RPMI7951 (cell line): ENCODE measurements at places on chromosomes 16 and 17. TPM values are rescaled to one million over a fixed set of nuclear protein-coding genes. Genes with fewer than 3 reads are reported as not detected.
A peak's percentile ranks its signal among the peaks of the same experiment; 100 is the strongest.

DNA sequence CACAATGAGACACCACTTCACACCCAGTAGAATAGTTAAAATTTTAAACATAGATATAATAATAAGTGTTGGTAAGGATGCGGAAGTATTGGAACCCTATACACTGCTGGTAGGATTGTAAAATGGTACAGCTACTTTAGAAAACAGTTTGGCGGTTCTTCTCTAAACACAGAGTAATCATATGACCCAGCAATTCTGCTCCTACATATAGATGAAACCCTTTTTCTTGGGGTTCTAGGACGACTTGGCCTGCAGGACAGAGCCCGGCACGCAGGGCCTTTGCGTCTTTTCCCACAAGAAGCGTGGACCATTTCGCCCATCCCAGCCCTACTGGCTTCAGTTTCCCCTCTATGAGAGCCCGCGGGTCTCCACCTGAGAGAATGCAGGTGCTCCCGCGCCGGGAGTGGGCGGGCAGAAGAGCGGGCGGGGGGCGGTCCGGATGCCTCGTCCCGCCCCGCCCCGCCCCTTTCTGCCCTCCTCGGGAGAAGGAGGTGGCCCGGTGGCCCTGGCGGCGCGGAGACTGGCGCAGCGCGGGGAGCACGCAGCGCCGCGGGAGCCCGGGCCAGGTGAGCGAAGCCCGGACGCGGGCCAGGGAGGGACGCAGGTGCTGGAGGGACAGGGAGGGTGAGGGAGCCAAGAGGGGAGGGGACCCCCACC is at the start of gene SDR42E2:
Gene SDR42E2, plus strand, starts transcription at position 508 of the 657 bp plus-strand sequence. CDS start 3,077 bp downstream, outside the sequence.
- DNase-seq = no peak

Gene CD300LF
- not detected in 2 replicates for total RNA-seq

Gene ZNF286A
- 23.0 and 26.2 TPM in 2 replicates for total RNA-seq

GRCh38 chr16:52114379-52114778 is 432.6 kb downstream of the TOX3 start:
- peak; percentile 8 for DNase-seq

- DNase-seq = no peak
These were observed 6.2 kb downstream of the FUS start for GRCh38 chr16:31186176-31186575.

DNA sequence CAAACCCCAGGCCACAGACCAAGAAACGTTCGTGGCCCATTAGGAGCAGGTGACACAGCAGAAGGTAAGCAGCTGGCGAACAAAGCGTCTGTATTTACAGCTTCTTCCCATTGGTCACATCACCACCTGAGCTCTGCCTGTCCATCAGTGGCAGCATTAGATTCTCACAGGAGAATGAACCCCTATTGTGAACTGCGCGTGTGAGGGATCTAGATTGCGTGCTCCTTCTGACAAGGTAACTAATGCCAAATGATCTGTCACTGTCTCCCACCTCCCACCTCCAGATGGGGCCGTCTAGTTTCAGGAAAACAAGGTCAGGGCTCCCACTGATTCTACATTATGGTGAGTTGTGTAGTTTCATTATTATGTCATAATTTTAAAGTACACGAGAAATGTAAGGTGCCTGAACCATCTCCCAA is 186.3 kb downstream of the CPPED1 start:
- DNase-seq = no peak

- no peak for DNase-seq
These were observed 5.3 kb downstream of the RBBP6 start for GRCh38 chr16:24544640-24545039.

DNA sequence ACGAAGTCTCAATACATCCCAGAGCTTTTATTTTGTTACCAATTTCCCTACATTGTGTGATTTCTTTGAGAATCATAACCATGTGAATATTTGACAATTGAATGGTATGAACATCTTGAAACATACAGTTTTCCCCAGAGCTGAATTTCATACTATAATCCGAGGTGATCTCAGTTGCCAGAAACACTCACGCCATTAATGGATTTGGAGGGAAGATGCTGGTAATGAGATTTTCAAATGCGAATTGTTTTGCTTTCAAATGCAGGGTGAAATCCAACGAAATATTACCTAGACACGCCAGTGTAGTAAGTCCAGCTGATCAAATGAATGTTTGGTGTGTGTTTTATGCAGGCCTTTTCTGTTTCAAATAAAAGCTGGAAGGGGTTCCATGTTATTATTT is 277.8 kb upstream of the CDH5 start:
- DNase-seq = no peak

Gene NSF
- 42.8 and 51.7 TPM in 2 replicates for total RNA-seq

GRCh38 chr17:35795007-35795870 is at the start of gene MMP28:
TSS of gene MMP28 (minus strand) at chr17:35795641. CDS start at chr17:35795377, 264 bp downstream.
- DNase-seq = peak; percentile 10

DNA sequence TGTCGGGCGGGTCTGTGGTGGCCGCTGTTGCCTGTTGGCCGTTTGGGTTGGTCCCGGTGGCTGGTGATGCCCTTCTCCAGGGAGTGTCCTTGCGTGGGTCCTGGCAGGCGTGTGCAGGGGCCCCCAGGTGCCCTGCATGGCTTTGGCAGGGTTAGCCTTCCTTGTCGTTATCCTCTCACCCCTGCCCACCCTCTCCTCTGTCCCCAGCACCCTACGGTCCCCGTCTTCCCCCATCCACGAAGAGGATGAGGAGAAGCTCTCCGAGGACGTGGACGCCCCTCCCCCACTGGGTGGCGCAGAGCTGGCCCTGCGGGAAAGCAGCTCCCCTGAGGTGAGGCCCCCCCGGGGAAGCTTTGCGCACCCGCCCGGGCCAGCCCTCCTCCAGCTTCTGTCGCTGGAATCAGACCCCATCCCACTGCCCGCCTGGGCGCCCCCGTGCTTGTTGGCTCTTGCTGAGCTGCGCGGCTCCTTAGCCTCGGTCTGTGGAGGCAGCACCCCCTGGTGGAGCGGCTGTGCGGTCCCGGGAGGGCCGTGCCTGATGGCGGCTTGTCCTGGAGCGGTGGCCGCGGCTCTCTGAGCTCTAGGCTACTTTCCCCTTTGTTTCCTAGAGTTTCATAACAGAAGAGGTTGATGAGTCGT is 10.6 kb upstream of the NUDT16L1 start:
- DNase-seq = peak; percentile 12

- no peak for DNase-seq
These were observed 144.3 kb downstream of the ITFG1 start for GRCh38 chr16:47316442-47317015.

GRCh38 chr17:60155815-60156214 is 6.0 kb downstream of the CA4 start:
- DNase-seq = no peak

DNA sequence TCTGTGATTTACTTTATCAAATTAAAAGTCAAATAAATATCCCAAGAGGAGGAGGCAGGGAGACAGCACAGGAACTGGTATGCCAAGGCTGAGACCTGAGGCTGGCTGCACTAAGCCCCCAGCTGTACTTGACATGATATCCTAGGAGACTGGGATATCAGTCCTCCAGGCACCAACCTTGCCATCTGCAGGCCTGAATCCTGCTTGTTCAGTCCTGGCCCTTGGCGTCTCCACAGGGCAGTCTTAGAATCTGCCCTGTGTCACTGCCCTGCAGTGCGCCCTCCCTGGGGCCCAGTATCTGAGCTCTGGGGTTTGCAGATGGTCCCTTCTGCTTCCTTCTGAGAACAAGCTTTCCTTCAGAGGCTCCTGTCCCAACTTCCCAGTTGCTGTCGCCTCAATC is 75.9 kb downstream of the HS3ST3A1 start:
- DNase-seq = no peak

- peak; percentile 61 for DNase-seq
These were observed 20.0 kb upstream of the HERPUD1 start for GRCh38 chr16:56911771-56912571.

DNA sequence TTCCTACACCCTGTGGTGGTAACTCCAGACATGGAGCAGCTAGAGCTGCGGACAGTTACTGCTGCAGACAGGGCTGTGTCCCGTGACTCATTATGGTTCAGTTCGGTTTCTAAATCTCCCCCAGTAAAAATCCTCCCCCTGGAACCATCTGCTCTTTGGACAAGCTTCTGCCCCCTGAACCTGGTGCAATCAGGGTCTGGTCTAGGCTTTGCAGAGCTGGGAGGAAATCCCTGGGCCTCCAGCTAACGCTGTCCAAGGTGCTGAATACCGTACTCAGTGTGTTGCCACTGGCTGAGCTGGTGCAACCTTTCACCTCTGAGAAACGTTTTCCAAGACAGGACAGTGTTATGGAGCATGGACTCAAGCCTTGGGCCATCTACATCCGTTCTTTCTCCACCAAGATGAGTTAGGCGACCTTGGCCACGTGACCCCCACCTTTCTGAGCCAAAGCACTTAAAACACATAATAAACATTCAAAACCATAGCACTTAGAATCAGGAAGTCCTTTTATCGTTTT is 142.0 kb downstream of the CPPED1 start:
- DNase-seq = peak; percentile 38

- no peak for DNase-seq
These were observed 71.1 kb downstream of the RPH3AL start for GRCh38 chr17:281365-281999.

Gene KREMEN2
- 0.24 and 0.49 TPM in 2 replicates for total RNA-seq

GRCh38 chr17:76640550-76641380 is 2.8 kb downstream of the ST6GALNAC1 start:
- no peak for DNase-seq

Gene HOXB8
- total RNA-seq = 0.24 and 0.49 TPM in 2 replicates

Gene SLC52A1
- total RNA-seq = not detected in 2 replicates

- DNase-seq = no peak
These were observed 51.6 kb upstream of the LYRM9 start for GRCh38 chr17:27944546-27945332.

Gene KRTAP4-3
- not detected in 2 replicates for total RNA-seq

DNA sequence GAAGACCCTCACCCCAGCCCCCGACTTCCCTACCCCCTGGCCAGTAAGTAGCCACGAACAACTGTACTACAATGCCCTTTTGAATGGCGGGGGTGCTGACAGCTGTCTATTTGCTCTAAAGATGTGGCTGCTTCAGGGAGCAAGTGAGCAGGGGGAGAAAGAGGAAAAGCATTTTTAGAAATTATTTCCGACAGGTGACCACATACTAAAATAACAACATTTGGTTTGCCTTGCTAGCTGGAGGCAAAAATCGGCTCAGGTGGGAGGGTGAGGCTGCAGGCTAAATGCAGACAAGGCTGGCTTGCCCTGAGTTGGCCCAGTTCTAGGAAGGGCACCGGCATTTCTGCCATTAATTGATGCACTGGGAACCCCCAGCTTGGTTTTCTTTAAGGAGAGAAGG is 188.5 kb downstream of the XYLT1 start:
- no peak for DNase-seq

DNA sequence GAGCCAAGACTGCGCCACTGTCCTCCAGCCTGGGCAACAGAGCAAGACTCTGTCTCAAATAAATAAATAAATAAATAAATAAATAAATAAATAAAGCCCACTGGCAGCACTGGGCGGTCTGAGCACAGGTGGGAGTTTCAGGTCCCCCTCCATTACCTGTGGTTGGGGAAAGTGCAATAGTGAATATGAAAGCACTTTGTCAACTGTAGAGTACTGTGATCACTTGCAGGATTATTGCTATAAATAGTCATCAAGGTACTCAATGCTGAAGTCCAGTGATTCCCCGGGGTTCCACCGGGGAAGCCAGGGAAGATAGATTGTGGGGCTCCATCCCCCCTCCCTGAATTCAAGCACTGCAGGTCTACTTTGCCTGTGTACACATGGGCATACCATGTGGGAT is 42.7 kb upstream of the CPNE2 start:
- DNase-seq = no peak

GRCh38 chr16:89117227-89117974 is 23.7 kb downstream of the ACSF3 start:
- DNase-seq = no peak

- DNase-seq = no peak
These were observed 603.8 kb downstream of the CDH8 start for GRCh38 chr16:61432421-61432820.

DNA sequence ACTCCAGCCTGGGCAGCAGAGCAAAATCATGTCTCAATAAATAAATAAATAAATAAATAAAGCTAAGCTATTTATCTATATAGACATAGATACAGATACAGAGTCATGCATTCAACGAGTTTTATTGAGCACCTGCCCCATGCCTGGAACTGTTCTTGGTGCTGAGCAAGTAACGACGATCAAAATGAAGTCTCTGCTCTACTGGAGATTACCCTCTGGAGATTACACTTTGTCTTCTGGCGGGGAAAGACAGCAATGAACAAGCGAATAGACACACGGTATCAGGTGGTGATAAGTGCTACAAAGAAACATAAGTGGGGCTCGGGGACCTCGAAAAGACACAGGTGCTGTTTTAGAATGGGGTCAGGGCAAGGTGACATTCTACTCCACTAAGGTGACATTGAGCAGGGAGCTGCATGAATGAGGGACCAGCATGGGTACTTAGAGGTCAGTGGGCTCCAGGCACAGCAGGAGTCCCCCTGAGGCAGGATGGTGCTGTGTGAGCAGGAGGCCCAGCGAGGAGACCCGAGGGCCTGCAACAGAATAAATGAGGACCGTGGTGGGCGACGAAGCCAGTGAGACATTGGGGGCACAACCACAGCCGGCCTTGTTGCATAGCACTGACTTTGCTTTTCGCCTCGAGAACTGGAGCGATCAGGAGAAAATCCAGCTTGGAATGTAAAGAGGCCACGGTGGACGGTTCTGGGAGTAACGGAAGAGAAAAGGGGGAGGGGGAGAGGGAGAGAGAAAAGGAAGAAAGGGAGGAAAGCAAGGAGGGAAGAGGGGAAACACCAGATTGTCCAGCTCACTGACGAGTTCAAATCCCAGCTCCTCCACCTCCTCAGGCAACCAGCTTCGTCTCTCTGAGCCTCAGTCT is 42.4 kb upstream of the MEAK7 start:
- no peak for DNase-seq

- DNase-seq = no peak
These were observed 117.6 kb downstream of the C16orf78 start for GRCh38 chr16:49491106-49491670.

Gene DHX58
- total RNA-seq = 4.2 and 4.8 TPM in 2 replicates

- no peak for DNase-seq
These were observed 19.4 kb downstream of the NARF start for GRCh38 chr17:82477934-82478333.

DNA sequence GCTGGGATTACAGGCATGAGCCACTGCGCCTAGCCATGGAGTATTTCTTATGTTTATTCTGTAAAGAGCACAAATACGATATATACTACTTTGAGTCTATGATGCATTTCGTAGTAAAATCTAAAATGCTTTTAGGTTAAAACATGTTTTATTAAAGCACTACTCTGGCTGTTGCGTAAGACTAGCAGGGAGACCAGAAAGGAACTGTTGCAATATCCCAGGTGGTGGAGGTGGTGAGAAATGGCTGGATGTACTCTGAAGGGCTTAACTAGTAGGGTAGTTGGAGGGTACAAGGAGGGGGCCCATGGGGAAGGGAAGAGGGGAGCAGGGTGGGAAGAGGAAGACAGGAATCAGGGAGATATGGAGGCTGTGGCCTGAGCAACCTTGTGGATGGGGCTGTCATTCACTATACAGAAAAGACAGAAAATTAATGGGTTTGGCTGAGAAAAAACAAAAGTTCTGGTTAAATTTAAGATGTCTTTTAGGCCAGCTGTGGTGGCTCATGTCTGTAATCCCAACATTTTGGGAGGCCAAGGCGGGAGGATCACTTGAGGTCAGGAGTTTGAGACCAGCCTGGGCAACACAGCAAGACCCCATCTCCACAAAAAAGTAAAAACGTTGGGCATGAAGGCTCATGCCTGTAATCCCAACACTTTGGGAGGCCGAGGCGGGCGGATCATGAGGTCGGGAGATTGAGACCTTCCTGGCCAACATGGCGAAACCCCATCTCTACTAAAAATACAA is 35.8 kb downstream of the ST3GAL2 start:
- DNase-seq = no peak

Gene TMEM235
- total RNA-seq = not detected in 2 replicates

- DNase-seq = no peak
These were observed 9.5 kb downstream of the NATD1 start for GRCh38 chr17:21243516-21244303.

Gene NMRAL1
- total RNA-seq = 48.4 and 66.5 TPM in 2 replicates
